ENCODE measurements at places on chromosomes 4 and X.

DNA sequence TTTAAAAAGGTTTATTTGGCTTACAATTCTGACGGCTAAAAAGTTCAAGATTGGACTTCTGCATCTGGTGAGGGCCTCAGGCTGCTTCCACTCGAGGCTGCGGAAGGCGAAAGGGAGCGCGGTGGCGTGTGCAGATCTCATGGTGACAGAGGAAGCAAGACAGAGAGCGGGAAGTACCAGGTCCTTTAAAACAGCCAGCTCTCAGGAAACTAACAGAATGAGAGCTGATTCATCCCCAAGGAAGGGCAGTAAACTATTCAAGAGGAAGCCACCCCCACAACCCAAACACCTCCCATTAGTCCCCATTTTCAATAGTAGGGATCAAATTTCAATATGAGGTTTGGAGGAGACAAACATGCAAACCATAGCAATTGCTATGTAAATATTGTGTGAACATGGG, 2144.2 kb upstream of the AGA start:
- no peak for DNase-seq

DNA sequence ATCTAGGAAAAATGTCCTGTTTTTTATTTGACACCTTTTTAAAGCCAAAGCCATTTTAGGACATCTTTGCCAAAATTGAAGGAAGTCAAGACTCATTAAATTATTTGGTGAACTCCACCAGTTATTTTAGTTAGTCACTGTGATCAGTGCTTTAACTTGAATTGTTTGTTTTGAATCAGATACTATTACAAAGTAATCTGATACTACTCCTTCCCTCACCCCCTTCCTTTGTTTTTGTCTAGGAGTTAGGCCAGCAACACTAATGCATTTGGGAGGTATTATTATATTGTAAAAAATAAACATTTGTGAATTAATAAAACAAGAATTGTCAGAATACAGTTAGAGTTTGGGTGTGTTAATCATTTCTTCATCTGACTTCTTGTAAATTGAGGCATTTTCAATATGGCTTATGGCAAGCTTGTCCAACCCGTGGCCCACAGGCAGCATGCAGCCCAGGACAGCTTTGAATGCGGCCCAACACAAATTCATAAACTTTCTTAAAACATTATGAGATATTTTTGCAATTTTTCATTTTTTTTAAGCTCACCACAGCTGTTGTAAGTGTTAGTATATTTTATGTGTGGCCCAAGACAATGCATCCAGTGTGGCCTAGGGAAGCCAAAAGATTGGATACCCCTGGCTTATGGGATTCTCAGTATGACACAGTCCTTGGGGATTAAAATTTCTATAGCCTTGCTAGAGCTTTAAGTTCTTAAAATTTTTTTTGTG, 182.2 kb downstream of the BMPR1B start:
- no peak for DNase-seq

DNA sequence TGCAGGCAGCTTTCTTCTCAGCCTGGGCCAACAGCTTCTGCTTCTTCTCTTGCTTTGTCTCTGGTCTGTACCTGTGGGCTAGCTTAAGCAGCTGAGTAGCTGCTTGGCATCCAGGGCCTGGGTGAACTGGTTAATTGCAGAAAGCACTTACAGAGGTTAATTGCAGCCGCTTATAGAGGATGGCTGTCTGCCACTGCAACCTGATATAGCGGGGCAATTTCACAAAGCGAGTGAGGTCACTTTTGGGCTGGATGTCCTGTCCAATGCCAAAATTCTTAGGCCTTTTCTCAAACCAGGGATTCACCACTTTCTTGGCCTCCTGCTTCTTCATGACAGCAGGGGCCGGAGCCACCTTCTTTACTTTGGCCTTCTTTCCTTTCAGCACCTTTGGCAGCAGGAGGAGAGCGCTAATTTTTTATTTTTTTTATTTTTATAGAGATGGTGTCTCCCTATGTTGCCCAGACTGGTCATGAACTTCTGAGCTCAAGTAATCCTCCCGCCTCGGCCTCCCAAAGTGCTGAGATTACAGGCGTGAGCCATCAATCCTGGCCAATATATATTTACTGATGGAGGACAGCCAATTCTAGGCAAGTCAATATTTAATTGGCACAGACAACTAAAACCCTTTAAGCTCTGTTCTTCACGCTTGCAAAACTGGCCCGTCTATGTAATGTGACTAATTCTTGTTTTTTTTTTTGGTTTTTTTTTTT, 61.0 kb downstream of the ENOPH1 start:
- no peak for DNase-seq

DNA sequence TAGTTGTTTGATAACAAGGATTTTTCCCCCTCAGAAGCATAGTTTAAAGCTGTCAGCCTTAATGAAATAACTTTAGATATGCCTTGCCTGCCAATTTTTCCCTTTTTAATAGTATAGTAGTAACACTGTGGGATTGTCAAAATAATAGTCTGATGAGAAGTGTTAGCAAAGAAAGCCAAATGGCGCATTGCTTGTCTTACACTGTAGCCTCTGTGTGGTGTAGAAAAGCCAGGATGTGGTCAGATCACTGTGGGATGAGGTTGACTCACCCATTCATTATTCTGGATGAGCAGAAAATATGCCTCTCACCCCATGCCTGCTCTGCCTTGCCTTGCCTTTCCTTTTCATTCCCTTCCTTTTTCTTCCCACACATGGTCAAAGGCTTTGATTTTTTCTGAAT, 257.8 kb upstream of the NRK start:
- no peak for DNase-seq

DNA sequence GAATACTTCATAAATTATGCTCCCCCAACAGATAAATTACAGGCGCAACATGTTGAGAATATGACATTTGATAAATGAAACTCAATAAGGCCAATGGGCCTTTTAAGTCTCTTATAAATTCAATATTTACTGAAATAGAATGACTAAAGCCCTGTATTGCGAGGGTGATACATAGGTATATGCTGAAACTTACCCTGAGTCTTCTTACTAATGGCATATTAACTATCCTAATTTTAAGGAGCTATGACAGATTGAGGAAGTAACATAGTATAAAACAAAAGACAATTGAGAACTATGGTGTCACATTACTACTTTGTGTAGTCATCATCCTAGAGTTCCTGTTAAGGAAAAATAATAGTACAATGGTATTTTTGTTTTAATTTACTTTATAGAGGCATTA, 440.7 kb downstream of the IL15 start:
- no peak for DNase-seq

- no peak for DNase-seq
These were observed 59.6 kb upstream of the PRSS48 start for GRCh38 chr4:151217326-151217725.

DNA sequence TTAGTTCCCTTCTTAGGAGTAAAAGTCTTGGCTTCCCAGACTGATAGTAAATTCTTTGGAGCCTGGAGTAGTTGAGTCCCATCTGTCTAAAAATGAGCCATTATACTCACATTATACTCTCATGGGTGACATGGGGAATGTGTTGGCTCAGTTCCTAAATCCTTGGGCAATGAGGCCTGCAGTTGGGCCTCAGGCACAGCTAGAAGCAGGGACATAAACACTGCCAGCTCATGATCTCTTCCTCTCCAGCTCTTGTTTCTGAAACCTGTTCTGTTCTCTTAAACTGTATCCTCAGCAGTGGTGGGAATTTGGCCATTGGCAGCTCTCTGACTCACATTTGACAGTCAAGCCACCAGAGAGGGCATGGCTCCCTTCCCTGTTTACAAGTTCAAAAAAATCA, 212.5 kb downstream of the SPATA18 start:
- DNase-seq, result no peak

DNA sequence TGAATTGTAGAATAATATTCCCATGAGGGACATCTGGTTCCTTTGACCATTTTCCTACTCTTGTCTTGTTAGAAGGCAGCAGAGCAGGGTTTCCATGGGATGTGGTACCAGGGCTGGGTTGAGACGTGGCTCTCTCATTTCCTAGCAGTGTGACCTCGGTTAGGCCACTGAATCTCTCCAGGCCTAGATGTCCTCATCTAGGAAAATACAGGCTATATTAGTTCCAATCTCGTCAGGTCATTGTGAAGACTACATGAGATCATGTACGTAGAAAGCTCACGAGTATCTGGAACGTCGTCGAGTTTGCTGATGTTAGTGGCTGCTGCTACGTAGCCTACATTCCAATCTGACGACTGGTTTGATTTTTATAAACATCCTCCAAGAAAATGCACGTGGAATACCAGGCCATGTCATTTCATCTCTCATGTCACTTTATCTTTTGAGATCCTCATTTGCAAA, 278.2 kb upstream of the GATB start:
- DNase-seq, result no peak

DNA sequence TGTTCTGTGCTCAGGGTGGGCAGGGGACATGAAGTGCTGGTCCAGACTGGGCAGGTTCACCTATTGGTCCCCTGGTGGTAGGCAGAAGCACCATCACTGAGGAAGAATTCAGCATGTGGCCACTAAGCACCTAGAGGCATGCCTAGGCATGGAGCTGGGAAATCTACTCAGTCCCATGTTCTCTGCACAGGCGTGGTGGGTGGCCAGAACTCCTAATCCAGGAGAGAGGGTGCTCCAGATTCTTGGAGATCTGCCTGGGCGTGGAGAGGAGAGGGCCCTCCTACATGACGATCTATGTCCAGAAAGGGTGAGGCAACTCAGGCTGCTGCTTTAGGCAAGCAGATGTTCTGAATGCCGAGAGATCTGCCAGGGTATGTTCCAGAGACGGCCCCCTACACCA, 44.6 kb upstream of the MAGEC2 start:
- DNase-seq, result no peak

GRCh38 chrX:8103655-8104054, 67.4 kb downstream of the VCX2 start:
- no peak for DNase-seq

- DNase-seq, result no peak
These were observed 63.0 kb downstream of the PRSS12 start for GRCh38 chr4:118289794-118290193.

DNA sequence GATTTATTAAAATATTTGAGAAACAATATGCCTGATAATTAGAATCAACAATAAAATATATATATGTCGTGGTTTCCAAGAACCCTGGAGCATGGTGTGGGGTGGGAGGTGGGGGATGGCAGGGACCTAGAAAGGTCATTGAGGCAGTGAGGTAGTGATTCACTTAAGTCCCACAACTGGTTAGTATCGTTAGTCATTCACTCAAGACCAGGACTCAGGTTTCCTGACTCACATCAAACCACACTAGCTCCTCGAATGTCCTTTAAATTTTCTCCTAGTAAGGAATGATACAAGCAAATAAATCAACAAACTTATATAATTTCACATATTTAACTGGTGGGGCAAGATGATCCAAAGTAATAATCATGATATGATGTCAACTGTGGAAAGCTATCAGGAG, 158.8 kb upstream of the AADAT start:
- DNase-seq, result no peak

DNA sequence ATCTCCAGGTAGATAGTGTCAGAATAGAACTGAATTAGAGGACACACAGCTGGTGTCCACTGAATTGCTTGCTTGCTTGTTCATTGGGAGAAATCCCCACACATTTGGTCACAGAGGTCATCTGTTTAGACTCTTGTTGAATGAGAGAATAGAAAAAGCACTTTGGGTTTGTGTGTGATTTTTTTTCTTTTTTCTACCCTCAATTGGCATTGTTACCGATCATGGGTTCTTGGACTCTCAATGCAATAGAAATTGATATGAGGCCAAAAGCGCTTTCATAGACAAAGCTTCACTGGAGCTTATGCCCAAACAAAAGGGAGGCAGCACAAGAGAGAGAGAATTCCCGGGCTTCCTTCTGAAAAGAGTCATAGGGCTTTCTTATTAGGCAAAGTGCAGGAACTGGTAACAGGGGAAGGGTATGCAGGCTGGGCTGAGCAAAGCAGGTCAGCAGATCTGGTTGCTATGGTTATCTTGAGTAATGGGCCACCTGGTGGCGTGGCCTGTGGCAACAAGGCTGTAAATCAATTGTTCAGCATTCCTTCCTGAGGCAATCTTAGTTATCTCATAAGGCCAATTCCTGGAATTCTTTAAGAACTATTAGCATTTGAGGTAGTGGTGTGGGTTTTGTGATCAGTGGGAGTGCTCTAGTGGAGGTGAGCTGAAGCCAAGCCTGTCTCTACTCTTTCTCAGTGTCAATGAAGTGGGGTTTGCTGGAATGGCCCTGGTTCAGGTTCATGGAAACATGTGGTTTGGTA, 5.3 kb upstream of the GPR82 start:
- DNase-seq, result no peak

DNA sequence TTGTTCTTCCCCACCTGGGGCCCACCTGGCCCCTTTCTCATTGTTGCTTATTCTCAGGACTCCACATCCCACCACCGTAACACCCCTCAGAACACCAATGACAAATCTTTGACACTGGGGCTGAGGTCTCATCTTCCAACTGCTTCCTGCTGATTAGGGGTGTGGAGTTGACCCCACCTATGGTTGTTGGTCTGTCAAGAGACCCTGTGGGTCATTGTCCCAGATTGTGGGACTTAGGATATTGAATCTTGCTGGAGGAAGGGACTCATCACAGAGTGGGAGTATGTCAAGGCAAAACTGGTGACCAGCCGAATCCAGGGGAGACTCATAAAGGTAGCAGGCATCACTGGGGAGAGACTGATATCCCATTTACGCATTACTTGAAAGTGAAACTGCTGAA, 140.2 kb upstream of the PLAC1 start:
- no peak for DNase-seq

GRCh38 chrX:21658746-21659145, 616 bp upstream of the KLHL34 start:
- no peak for DNase-seq

DNA sequence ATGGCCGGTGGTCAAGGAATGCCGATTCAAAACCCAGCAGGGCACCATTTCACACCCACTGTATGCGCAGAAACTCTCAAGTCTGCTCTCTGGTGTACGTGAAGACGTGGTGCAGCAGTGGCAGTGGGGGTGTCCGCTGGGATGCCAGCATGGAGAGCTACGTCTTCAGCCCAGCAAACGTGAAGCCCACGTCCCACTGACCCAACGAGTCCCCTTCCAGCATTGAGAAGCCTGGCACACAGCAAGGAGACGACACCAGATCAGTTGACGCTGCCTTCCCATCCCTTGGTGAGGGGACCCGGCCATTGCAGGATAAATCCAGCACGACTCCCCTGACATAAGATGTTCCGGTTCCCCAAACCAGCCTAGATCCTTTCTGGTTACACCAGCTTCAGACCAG, 2.2 kb upstream of the PLXNB3 start:
- DNase-seq, result no peak

DNA sequence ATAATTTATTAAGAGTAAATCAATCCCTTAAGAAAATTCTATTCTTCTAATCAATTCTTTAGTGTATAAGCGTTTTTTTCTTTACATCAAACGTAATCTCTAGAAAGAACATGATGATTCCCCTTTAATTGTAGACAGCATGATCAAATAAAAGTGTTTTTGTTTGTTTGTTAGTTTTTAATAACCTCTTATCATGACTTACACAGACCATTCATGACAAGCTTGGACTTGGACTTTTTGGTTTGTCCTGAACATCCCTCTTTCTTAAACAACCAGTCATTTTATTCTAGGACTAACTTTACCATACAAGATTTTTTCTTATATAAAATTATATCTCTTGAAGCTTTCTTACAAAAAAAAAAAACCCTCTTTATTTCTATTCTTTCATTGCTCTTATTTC, 344.6 kb upstream of the SPOCK3 start:
- no peak for DNase-seq

GRCh38 chrX:28586981-28587551, at the start of gene IL1RAPL1:
IL1RAPL1 (plus strand) TSS chrX:28587446.
- DNase-seq, result no peak

GRCh38 chr4:61149278-61149677, 50.8 kb upstream of the ADGRL3 start:
- no peak for DNase-seq

- no peak for DNase-seq
These were observed 205.2 kb downstream of the DKK2 start for GRCh38 chr4:106830879-106831278.

GRCh38 chr4:79288185-79288584, 37.7 kb downstream of the NAA11 start:
- no peak for DNase-seq

Data from stimulated activated CD8-positive, alpha-beta memory T cell treated with anti-CD3 and anti-CD28 coated beads, Interleukin-4, amount 100 ng/mL, for 1 hour (primary cell).